ENCODE measurements at places on chromosomes 4 and X. TPM values are rescaled to one million over a fixed set of nuclear protein-coding genes. Genes with fewer than 3 reads are reported as not detected.

SGMS2 gene
- polyA plus RNA-seq = 11.9 TPM

GABRB1 gene
- 0.75 TPM for polyA plus RNA-seq

TMPRSS11B gene
- polyA plus RNA-seq = not detected

CSN1S1 gene
- polyA plus RNA-seq = not detected

DNA sequence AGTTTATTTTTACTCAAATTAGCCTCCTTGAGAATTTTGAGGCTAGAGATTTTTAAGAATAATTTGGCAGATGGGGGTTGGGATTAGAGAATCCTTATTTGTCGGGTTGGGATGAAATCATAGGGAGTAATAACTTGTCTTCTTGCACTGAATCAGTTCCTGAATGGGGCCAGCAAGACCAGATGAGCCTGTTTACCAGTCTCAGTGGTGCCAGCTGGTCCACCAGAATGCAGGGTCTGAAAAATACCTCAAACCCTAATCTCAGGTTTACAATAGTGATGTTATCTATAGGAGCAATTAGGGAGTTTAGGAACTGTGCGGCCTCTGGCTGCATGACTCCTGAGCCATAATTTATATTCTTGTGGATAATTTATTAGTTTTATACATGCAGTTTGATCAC, 705.9 kb upstream of the AGA start:
- DNase-seq = no peak

- DNase-seq = no peak
Measured at GRCh38 chrX:68503836-68504636, 5.2 kb downstream of the YIPF6 start.

- no peak for DNase-seq
Measured at GRCh38 chrX:115367455-115367854, 77.9 kb downstream of the LUZP4 start.

- DNase-seq = peak; percentile 8
Measured at GRCh38 chr4:125283707-125284279, 31.0 kb upstream of the FAT4 start.

DNA sequence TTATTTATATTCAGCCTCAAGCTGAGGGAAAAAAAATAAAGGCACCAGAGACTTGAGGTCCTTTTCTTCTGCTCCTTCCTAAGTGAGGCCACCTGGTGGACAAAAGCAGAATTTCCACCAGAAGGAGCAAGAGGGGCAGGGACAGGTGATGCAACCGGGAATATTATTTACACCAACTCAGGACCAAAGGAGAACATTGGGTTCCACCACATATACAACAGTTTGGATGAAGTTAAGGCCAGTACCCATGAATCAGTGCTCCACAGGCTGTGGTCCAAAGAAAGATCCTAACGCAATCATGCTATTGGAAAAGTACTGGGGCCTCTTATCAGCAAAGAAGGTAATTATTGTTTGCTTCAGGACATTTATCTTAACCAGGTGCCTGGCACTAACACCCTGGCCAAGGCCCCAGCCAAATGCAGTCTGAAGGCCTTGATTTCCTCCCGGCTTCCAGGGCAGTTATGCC, 57.4 kb downstream of the TSC22D3 start:
- no peak for DNase-seq
